ENCODE measurements at places on chromosomes 7 and 10.
A peak's percentile ranks its signal among the peaks of the same experiment; 100 is the strongest.

- DNase-seq: no peak
Observed at GRCh38 chr10:88537322-88537721, 45.8 kb downstream of the RNLS start.

GRCh38 chr7:156732091-156732625 is 91.6 kb downstream of the RNF32 start:
- DNase-seq: no peak

DNA sequence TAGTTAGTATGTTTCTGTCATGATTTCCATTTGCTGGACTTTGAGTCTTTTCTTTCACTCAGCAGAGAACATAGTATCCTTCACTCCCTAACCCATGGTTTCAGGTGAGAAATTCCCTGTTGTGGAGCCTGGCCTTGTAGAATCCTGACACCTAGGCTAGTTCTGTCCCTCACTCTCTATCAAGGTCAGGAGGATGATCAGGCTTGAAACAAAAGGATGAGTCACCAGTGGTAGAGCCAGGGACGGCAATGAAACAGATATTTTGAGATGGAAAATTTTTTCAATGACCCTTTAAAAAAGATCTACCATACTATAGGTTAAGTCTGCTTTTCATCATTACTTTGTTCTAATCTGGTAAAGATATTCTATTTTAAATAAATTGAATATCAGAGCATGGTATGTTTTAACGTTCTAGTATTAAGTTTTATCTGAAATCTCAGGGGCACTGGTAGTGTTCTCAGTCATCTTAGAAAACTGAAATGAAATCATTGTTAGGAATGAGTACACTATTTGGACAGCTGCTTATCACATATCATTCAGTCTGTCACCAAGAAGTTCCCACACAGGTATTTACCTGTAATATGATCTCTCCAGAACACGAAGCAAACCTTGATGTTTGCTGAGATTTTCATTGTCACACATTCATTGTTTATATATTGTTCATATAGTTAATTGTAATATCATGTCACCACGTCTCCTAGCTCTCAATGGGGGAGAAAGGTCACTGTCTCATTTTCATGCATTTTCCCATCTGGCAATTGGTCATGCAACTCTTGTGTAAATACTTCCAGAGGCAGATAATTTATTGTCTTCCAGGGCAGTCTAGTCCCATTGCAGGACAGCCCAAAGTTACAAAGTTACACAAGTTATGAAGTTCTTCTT is 299.9 kb upstream of the LRRTM3 start:
- DNase-seq: no peak

DNA sequence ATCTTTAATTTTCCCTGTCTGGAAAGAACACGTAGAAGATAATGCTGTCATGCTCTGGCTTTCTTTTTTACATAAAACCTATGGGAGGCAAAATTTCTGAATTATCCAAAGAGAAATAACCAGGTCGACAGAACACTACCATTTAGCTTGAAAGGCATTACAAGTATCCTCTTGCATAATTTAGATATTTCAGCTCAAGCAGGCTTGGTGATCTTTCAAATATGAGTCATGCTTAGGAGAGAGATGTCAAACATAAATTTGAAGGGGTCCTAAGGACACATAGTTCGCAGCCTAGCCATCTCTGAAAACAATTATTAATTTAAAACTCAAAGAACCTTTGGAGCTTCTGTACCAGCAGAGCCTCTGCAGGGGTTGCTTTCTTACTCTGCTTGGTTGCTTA is 100.9 kb downstream of the FAS start:
- no peak for DNase-seq

DNA sequence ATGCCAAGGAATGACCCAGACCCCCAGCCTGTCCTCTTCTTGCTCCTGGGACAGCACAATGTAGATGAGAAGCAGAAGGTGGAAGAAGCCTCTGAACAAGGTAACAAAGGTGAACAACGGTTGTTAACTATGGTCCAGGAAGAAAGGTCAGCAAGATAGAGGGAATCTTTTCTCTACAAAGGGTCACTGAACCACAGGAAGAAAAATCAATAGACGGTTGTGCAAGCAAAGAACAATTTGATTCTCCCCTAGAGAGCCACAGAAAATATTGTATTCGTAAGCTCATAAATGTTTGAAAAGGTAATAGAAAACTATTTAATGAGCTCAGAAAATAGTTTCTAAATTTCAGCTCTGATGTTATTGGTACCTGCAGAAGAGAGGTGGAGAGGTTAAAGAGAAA is 111.3 kb downstream of the ST8SIA6 start:
- no peak for DNase-seq

DNA sequence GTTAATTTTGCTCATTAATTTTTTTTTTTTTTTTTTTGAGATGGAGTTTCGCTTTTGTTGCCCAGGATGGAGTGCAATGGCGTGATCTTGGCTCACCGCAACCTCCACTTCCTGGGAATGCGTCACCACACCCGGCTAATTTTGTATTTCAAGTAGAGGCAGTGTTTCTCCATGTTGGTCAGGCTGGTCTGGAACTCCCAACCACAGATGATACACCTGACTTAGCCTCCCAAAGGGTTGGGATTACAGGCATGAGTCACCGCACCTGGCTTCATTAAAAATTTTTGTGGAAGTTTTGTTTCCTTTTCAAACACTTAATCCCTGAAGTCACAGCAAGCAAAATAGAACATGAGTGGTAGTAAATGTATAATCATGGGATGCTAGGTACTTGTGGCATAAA is 857.2 kb upstream of the PHF14 start:
- no peak for DNase-seq

GRCh38 chr7:42596737-42597136 is 315.1 kb downstream of the C7orf25 start:
- DNase-seq: no peak

- DNase-seq: no peak
Observed at GRCh38 chr7:57404343-57404966, 45.5 kb upstream of the ZNF716 start.

GRCh38 chr10:108180878-108181277 is 1016.4 kb upstream of the SORCS1 start:
- no peak for DNase-seq

GRCh38 chr7:159143780-159144757 is 598 bp downstream of the VIPR2 start:
- no peak for DNase-seq

DNA sequence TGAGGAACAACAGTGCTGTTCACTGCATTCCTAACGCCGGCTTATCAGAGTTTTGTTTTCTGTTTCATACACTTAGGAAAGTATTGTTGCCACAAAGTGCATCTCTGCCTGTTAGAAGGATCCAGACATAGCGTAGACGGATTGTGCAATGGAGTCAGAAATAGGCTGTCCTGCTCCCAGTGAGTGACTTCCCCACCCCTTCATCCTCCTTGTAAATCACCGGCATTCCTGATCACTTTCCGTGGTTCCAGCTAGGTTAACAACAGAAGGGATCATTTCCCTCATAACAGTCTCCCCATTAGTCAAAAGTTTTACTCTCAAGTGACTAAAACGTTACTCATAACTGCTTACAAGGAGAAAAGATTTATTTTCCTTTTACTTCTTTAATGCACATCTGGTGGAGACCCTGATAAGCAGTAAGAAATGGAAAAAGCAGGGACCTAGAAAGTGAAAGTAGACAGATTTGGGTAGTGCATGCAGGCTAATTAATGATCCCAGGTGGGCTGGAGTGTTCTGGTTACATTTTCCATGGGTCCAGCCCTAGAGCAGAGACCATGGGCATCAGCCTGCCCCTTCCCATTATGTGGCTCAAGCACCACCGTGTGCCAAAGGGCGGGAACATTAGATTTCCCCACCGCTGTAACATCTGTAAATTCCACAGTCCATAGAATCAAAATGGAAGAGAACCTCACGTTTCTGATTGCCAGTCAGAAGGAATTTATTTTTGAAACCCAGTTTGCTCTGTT is 395.1 kb upstream of the GALNT17 start:
- DNase-seq: no peak

DNA sequence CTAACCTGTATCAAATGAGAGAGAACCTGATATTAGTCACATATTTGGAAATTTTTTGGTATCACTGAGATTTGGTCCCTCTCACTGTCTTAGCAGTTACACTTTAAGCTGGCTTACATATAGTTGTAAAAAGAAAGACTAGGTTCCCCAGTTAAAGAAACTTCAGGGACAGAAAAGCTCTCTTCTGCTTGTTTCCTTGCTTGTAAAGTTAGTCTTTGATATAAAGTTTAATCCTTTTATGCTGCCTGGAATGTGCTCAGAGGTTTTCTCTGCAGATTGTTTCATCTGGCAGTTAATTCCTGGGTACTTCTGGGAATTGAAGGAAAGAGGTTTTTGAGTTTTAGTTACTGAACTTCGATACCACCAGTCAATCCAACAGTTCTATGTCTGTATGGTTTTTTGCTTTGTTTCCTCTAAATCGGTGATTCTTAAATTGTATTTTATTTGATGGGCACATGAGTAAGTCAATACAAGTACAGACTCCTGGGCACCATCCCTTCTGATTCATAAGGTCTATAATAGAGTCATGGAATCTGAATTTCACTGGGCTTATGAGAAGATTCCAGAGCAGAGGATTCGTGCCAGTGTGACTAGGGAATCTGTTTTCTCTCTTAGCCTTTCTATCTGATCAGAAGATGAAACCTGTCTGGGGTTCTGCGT is 1080.9 kb upstream of the C7orf33 start:
- no peak for DNase-seq

DNA sequence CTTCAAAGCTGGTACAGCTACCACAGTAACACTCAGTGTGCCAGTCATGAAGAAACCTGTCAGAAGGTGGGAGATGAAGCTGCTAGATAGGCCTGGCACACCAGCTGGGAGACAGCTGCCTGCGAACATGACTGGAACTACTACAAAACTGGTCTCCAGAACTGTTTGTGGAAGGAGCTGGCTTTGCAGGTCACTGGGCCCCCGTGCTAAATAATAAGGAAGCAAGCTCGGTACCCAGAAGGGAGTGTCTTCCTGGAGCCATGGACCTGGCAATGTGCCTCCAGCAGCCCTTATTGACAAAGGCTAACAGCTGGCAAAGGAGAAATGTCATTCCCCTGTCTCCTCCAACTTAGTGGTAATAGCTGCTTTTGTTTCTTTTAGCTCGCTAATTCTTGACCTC is 1217.6 kb upstream of the LRRN3 start:
- DNase-seq: no peak

GRCh38 chr7:47771990-47772360 is 176.3 kb downstream of the PKD1L1 start:
- DNase-seq: no peak

GRCh38 chr10:105328503-105329133 is 687.5 kb downstream of the SORCS3 start:
- DNase-seq: no peak

- DNase-seq: no peak
Observed at GRCh38 chr7:235576-236395, 43.4 kb downstream of the FAM20C start.

- no peak for DNase-seq
Observed at GRCh38 chr7:158685693-158686092, 18.9 kb downstream of the NCAPG2 start.

DNA sequence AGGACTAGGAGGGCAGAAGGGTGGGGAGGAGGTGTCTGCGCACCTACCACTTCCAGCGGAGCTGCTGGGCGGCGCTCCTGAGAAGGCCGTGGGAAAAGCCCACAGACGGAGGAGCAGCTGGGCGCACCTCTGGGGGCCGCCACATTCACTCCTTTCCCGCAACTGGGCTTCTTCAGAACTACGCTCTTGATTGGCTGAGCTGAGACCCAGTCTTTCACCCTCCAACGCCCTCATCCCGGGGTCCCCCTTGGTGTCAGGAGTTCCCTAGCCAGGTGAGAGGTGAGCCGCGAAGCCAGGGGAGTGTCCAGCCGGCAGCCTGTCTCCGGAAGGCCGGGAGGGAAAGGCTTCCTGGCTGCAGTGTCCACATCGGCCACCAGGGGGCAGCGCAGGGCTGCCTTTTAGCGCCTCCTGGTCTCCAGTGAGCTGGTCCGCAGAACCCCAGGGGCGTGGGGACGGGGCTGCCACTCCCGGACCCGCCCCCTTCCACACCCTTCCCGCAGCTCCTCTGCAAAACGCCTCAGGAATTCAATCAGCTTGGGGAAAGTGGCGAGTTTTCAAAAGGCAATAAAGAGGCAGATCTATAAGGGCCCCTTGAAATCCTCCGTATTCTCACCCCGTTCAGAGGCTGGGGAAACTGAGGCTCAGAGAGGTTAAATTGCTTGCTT is 98.8 kb downstream of the CHST15 start:
- DNase-seq: peak; percentile 45

DNA sequence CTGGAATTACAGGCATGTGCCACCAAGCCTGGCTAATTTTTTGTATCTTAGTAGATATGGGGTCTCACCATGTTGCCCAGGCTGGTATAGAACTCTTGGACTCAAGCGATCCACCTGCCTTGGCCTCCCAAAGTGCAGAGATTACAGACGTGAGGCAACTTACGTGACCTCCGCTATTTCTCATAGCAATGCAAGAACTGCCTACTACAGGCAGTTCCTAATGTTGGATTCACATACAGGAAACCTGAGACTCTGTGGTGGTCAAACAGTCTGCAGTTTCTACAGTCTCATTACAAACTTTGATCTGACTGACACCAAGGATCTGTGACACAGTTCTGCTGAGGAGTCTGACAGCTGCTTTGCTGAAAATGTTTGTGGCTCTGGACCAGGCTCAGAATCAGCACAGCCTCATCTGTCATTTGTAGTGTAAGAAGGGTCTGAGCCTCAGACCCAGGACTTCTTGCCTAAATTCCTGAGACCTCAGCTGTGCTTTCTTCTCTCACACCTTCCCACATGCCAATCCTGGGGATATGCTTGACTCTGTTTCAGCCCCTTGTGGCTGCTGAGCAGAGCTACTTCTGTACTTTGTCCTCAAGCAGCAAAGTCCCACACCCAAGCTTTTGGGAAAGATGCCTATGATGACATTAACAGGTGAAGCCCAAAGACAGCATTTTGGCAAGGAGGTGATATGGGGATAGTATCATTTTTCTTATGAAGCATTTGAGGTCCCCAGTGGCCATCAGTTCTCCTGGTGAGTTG is 48.0 kb upstream of the CYP2C9 start:
- DNase-seq: no peak

GRCh38 chr7:157819455-157819807 is 482.6 kb downstream of the DNAJB6 start:
- no peak for DNase-seq

GRCh38 chr7:13841284-13841683 is 148.2 kb downstream of the ETV1 start:
- no peak for DNase-seq

GRCh38 chr7:142139597-142140400 is 28.3 kb downstream of the MGAM2 start:
- DNase-seq: no peak
